ENCODE measurements at places on chromosomes 4 and X.

DNA sequence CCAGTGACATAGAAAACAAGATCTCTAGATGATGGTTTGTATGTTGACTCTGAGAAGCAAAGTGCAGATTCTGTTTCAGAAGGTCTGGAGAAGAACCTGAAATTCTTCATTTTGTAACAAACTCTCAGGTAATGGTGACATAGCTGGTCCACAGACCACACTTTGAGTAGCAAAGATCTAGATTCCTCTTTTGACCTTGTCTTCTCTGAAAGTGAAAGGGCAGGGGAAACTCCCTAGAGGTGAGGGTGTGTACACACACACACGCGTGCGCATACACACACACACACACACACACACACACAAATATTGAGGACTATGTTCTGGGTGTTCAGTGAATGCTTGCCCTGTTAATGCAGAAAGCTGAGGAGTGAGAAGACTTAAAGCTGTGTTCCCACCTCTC is 110.1 kb downstream of the NHSL2 start:
- peak; percentile 31 for DNase-seq

DNA sequence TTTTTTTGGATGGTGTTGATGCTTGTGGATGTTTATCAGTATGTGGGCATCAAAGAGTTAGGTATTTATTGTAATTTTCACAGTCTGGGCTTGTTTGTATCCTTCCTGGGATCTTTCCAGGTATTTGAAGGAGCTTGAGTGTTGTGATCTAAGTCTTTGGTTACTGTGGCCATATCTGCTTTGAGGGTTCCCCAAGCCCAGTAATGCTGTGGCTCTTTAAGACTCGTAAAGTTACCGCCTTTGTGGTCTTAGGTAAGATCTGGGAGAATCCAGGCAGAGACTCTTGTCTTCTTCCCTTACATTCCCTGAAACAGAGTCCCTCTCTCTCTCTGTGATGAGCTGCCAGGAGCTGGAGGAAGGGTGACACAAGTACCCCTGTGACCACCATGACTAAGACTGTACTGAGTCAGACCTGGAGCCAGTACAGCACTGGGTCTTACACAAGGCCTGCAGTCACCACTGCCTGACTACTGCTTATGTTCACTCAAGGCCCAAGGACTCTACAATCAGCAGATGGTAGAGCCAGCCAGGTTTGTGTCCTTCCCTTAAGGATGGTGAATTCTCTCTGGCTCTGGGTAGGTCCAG is 62.2 kb downstream of the FMR1NB start:
- no peak for DNase-seq

- DNase-seq = no peak
These were observed 282.0 kb downstream of the PPP3CA start for GRCh38 chr4:101065346-101065745.

DNA sequence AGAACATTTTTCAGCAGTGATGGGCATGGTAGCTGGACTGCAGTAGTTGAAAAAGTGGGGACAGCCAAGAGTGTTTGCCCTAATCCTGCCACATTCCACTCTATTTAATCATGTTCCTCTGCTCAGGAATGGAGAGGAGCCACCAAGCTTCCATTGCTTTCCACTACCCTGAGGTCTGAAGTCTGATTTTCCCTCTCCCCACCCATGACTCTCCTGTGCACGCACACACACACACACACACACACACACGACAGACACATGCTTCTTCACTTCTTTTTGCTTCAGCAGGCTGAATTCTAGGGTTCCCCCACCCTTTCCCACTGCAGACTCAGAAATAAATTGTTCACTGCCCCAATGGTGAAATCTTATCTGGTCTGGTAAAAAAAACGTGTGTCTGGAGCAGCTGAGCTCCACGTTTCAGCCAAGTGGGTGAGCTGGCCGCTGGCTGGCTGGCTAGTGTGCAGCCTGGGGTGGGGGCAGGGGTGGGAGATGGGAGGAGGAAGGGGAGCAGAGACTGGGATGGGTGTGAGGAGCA is 142.7 kb upstream of the NALF2 start:
- no peak for DNase-seq
